ENCODE measurements at places on chromosomes 2 and 18.

DNA sequence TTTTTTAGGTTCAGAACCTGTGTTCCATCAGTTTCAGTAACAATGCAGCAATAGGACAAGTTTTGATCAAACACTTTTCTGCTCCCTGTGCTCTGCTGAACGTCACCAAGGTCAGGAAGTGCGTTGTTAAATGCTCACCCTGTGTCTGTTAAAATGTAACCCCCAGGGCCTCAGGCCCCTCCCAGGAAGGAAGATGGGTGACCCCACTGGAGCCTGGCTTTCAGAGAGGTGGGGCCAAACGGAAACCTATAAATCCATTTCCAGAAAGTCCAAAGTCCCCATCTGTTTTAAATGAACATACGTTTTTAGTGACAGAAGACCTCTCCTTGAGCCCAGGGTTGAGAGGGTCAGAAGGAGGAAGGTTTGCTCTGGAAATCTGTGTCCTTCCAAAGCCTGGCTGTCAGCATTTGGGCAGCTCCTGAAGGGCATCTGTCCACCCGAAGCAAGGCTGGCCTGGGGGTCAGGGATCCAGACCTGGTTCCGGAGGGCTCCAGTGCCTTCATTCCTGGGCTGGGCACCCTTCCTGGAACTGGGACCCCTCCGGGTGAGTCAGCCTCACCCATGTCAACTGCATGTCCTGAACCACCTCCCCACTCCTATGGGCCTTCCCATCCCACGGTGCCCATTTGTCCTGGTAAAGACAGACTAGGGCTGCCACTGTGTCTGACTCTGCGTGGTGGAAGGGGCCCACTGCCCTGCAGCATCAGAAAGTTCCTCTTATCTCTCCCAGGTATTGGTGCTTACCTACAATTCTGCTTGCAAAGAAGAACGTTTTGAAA is 117.4 kb upstream of the COPS8 start:
- DNase-seq, result peak; percentile 80

- no peak for DNase-seq
These were observed 37.3 kb upstream of the PEX13 start for GRCh38 chr2:60980071-60980815.

- DNase-seq, result no peak
These were observed 56.1 kb downstream of the FARP2 start for GRCh38 chr2:241412144-241412543.

DNA sequence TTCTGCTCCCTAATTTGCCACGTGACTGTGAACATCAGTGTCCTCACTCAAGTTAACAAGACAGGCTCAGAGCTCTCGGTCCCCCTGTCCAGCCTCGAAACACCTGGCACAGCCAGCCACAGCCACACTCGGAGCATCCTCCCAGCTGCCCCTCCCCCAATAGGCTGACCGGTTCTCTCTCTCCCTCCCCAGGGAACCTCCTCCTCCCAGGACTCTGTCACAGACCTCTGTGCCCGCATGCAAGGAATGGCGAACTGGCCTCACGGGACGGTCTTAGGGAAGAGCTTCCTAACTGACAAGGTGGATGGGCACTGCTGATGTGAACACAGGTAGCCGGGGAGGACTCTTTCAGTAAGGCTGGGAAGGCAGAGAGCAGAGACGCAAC is 18.8 kb downstream of the CYP26B1 start:
- no peak for DNase-seq

- no peak for DNase-seq
These were observed 402.3 kb downstream of the ERBB4 start for GRCh38 chr2:212136216-212136795.

- no peak for DNase-seq
These were observed 244.6 kb downstream of the SUCLG1 start for GRCh38 chr2:84214455-84214854.

GRCh38 chr2:128562471-128563347 is 244.0 kb upstream of the HS6ST1 start:
- DNase-seq, result no peak

- no peak for DNase-seq
These were observed 339.2 kb downstream of the EN1 start for GRCh38 chr2:118508282-118508681.

- no peak for DNase-seq
These were observed 20.5 kb downstream of the TMEM18 start for GRCh38 chr2:656676-657075.

DNA sequence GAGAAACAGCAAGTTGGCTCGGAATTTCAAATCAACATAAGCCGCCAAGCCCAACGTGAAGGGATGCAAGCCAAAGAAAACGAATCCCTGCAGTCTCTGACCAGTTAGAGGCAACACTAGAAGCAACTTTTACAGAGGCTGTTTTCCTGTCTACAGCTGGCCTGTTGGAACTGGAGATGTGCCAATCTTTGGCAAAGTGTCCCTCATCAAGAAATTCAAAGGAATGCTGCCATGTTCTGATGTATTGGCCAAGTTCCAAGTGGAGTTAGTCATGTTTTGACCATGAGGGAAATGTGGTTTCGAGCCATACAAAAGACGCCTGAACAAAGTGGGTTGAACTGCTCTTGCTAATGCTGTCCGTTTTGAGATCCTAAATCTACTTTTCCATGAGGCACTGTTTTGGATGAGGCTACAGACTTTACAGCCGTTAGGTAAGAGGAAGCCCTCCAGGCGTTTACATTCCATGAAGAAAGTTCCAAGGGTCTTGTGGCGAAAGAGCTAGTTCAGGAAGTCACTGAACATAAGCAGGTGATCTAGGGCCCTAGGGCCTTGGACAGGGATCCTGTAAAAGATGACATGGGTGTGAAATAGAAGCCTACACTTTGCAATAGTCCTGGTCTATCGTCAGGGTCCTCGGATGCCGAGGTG is 140.7 kb upstream of the PXDN start:
- DNase-seq, result no peak

DNA sequence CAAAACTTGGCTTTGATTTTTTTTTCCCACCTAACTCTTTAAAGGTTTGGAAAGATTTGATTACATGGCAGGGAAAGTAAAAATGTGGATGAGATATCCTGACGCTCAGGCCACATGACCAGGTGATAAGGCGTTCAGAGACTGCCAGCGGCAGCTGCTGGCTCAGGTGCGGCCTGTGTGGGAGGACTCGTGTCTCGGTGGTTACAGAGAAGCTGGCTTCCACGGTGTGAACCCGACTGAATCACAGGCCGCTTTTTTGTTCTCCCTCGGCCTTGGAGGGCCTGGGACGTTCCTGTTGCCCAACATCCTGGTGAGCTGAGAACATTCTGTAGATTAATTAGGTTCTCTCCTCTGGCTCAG is 124.2 kb upstream of the ZNF516 start:
- no peak for DNase-seq

GRCh38 chr2:100283724-100284501 is 38.4 kb downstream of the LONRF2 start:
- DNase-seq, result no peak

- DNase-seq, result no peak
These were observed 152.3 kb upstream of the MMADHC start for GRCh38 chr2:149739883-149740265.

GRCh38 chr2:160502478-160502877 is 8.9 kb upstream of the RBMS1 start:
- DNase-seq, result no peak

DNA sequence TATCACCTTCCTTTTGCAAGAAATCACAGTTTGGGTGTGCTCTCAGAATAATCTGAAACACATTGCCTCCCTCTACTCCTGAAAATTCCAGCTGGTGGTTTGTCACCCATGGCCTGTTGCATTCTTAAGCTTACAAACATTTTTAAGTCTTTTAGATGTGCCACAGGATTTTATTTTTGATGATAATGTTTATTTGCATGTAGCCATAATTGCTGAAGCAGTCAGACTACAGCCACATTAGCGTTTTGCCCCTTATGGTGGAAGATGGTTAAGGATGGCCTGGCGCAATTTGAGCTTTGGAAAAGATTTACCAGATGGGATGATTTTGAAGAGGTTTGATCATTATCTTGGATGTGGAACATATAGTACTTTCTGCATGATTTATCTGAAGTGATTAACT is 439.5 kb downstream of the MEIS1 start:
- DNase-seq, result no peak

DNA sequence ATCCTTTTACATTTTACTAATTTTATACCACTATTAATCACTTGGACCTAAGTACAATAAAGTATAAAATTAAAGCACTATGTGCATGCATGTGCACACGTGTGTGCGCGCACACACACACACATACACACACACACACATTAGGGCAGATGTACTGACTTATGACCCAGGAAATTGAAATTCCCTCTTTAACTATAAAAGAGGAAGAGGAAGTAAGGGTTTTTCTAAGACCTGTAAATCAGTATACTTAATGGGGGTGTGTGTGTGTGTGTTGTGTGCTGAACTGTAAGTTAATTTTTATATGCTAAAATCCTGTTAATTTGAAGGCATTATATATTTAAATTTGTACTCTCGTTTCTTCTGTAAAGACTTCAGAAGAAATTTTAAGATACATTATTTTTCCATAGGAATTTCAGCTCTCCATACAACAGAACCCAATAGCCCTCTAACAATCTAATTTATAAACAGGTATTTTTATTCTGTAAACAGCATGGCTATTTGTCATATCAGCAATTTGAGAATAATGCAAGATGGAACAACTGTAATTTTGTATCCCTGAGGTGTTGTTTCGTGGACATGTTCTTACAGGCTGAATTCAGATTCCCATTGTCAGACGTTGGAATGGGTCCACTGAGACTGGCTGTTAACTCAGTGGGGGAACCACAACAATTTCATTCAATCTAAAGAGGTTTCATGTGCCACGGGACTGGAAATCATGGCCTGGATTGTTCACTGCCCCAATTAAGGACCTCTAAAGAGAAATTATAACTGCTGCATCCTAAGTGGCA is 90.9 kb downstream of the PLA2R1 start:
- DNase-seq, result no peak

DNA sequence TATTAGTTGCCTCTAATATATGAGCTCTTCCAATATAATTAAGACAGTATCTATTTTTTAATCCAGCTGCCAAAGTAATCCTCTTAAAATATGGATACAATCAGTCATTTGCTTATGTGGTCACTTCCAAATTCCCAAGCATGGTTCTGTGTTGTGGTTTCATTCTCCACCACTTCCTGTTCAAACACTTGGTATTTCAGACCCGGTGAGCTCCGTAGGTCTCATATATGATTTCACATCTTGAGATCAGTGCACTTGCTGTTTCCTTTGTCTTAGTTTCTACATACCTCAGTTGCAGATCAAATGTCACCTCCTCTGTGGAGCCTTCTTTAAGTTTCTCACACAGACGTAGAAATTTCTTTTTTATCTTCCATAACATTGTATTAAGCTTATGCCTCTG is 254.2 kb downstream of the KCNS3 start:
- DNase-seq, result no peak

DNA sequence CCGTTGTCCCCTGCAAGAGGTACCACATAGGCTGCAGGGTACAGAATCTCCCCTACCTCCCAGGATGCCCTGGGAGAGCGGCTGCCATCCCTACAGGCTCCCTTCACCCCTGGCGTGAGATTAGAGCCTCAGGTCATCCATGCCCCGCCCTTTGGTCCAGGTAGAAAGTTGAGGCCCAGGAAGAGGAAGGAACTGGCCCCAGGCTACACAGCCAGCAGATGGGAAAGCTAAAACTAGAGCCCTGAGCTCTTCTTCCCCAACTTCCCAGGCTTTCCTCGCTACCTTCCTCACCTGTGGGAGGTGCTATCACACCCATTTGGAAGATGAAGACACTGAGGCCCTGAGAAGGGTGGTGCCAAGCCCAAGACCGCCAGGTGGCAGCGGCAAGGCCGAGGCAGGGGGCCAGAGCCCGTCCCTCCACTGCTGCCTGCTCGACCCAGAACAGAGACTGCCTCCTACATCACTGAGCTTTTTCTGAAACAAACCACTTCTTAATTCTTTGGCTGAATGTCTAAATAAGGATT is 25.8 kb downstream of the CIB4 start:
- no peak for DNase-seq

GRCh38 chr2:17263570-17263968 is 254.7 kb downstream of the RAD51AP2 start:
- DNase-seq, result no peak
